Activated T-helper 17 cell treated with anti-CD3 and anti-CD28 coated beads, Interleukin-2, amount 50 U/mL, for 72 hours (primary cell): ENCODE measurements at places on chromosomes 16 and 17.

- peak; percentile 14 for ATAC-seq
Measured at GRCh38 chr16:27313422-27314160, at the start of gene IL4R. IL4R (plus strand) TSS chr16:27313974; CDS start chr16:27340204, 26,230 bp downstream.

DNA sequence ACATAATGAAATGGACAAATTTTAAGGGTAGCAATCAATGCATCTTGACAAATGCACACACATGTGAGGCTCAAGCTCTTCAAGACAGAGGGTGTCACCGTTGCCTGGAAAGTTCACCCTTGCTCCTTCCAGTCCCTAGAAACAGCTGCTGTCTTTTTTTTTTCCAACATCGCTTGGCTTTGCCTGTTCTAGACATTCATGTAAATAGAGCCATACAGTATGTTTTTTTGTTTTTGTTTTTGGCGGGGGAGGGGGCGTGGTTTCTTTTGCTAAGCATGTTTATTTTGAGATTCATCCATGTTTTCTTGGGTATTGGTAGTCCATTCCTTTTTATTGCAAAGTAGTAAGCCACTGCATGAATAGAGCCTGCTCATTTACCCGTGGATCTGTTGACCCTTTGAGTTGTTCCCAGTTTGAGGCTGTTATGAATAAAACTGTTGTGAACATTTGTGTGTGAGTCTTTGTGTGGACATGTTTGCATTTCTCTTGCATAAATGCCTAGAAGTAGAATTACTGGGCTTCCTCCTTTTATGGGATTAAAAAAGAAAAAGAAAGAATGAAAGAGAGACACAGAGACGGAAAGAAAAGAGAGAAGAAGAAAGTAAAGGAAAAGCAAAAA, 78.4 kb downstream of the NT5M start:
- no peak for ATAC-seq

GRCh38 chr16:9139965-9140364, 48.5 kb downstream of the HAPSTR1 start:
- peak; percentile 43 for ATAC-seq

- ATAC-seq, result no peak
Measured at GRCh38 chr16:19384656-19385055, 33.0 kb upstream of the TMC5 start.

GRCh38 chr17:47620503-47621245, 29.0 kb upstream of the KPNB1 start:
- peak; percentile 97 for ATAC-seq

GRCh38 chr17:77204536-77204935, 63.8 kb downstream of the SEC14L1 start:
- no peak for ATAC-seq

- ATAC-seq, result no peak
Measured at GRCh38 chr16:72508191-72508590, 336.2 kb upstream of the PMFBP1 start.

DNA sequence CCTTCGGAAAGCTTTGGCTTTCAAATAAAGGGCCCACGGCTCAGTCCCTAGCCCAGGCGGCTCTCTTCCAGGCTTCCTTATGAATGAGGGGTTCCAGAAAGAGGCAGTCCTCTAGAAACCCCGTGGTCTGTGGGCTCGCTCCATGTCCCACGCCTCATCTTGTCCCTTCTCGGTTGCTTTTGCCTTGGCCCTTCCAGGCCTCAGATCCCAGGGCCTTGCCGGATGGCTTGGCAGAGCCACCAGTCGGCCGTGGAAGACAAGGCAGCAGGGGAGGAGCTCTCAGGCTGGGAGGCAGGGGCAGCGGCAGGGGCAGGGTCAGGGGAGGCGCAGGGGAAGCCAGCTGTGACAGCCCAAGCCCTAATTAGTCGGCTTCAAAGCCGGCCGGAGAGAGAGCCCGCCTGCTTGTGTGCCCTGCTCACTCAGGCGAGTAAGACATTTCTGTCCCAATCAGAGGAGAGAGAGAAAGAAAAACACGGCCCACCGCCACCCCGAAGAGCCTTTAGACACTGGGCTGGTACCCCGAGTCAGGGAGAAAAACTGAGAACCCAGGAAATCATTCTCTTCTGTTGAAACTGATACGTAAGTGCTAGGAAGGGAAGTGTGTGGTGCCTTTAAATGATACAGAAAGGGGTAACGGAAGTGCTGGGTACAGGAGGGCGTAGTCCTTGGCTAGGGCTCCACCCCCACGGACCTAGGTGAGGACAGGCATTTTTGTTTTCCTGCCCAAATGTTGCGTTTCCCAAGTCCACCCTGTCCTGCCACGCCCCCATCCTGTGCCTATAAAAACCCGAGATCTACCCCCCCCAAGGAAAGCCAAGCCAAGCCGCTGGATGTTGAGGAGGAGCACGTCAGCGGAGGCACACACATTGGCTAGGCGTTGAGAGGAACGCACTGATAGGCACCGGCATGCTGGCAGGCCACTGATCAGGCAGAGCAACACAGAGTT, 27.8 kb upstream of the MEIOC start:
- ATAC-seq, result no peak

DNA sequence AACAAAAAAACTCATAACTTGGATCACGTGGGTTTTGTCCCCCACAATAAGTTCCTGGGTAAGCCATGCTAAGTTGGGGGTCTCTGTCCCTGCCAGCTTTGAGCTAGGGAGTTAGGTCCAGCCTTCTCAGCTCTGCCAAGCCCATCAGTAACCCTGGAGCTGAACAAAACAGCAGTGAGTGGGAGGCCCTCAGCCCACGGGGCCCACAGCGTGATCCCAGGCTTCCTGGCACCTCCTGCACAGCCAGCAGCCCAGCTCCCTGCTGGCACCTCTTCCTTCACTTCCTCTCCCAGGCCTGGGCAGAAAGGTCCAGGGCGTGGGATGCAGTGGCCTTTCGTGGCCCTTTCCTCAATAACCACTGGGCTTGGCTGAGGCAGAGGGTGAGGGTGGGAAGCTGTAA, 35.5 kb upstream of the CDC42EP4 start:
- no peak for ATAC-seq

DNA sequence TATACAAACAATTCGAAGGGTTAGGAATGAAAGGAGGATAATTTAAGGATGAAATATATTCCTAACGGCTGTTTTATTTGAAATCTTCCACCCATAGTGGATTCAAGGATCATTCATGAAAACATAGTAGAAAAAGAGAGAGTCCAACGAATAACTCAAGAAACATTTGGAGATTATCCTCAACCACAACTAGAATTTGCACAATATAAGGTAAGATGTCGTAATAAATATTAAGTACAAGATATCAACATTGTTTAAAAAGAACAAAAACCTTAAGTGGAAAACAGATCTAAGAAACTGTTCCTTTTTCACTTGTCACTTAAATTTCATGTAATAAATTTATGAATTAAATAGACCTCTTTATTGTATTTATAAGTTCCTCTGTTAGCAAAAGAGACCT, 9.2 kb upstream of the ATMIN start:
- ATAC-seq, result no peak

DNA sequence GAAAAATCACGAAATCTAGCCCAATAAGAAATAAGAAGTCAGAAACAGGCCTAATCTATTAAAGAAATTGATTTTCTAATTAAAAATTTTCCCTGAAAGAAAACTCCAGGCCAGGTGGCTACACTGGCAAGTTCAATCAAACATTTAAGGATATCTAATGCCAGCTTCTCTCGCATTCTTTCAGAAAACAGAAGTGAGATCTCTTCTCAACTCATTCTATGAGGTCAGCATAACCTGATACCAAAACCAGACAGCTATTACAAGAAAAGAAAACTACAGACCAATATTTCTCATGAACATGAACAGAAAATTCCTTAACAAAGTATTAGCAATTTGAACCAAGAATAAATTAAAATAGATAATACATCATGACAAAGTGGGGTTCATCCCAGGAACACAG, 52.4 kb downstream of the AXIN2 start:
- no peak for ATAC-seq

GRCh38 chr16:24139282-24139681, 116.9 kb upstream of the CACNG3 start:
- ATAC-seq, result peak; percentile 100

GRCh38 chr17:66930933-66931332, 33.6 kb upstream of the CACNG4 start:
- no peak for ATAC-seq

DNA sequence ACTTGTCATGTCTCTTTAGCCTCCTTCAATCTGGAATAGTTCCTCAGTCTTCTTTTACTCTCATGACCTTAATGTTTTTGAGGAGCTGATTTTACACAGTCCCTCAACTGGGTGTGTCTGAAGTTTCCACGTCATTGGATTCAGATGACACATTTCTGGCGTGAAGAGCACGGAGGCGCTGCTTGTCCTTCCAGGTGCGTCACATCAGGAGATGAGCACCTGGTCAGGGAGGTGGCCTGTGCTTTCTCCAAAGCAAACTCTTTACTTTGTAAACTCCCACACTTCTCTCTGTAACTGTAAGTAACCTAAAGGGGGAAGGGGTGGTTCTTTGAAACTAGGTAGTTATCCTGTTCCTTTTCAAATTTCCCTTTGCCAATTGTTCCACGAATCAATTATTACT, 52.5 kb upstream of the MNT start:
- peak; percentile 68 for ATAC-seq

DNA sequence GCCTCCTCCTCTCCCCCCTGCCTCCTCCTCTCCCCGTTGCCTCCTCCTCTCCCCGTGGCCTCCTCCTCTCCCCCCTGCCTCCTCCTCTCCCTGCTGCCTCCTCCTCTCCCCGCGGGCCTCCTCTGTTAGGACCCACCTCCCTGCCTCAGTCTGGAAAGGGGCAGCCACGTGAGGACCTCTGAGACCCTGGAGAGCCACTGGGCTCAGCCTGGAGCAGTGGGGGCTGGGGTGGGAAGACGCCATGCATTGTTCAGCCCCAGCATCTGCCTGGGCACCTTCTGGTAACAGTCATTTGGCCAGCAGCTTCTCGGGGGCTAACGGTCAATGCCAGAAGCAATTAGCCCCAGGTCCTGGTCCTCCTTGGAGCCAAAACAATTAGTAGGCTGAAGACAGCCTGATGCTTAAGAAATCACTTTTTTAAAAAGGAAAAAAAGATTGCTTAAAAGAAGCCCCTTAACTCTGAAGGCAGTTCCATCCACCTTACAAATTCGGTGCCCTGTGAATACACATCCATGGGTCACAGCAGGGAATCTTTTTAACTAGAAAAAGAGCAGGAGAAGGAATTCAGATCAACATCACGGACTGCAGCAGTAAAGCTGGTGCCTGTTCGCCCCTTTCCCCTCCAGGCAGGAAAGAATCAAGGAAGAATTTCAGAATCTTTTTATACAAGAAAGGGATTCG, 29.8 kb downstream of the NXN start:
- no peak for ATAC-seq

DNA sequence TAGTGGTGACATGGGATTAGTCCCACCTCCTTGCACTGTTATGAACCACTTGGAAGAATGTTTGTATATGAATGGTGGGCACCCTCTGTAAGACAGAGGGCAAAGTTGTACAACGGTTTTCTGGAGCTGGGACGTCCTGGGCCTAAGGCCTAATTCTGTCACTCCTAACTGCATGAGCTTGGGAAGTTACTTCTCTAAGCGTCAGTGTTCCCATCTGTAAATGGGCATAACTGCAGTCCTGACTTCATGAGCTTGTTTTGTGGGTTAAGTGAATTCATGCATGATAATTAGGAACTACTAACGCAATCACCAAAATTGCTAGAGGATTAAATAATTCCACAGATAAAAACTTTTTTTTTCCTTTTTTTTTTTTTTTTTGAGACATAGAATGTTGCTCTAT, 1.8 kb downstream of the TBC1D16 start:
- ATAC-seq, result no peak

DNA sequence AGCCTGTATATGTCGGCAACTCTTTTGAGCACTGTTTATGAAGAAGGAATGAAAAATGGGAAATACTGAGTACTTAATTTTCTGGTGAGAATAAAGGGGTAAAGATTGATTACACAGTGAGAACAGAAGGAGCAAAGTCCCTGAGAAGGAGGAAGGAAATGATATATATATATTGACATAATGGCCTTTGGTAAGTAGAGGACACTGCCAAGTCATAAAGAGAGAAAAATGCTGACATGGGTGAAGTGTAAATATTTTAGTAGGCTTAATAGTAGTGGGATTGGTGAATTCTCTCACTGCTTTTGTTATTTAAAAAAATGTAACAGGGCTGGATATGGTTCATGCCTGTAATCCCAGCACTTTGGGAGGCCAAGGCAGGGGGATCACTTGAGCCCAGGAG, 16.2 kb downstream of the VMP1 start:
- no peak for ATAC-seq

- no peak for ATAC-seq
Measured at GRCh38 chr17:60630352-60630751, 30.4 kb downstream of the PPM1D start.

DNA sequence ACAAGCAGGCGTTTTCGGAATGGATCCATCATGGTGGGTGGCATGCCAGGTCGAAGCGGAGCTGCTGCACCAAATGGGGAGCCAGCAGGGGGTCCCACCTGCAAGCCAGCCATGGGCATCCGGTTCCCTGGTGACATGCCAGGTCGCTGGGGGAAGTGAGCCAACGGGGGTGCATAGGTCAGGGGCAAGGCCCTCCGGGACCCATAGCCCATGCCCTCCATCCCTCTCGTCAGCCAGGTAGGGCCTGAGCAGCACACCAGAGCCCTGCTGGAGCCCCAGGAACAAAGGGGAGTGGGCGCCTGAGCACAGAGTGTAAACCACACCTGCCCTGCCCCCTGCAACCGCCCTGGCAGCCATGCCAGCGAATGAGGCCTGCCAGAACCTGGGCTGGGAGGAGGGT, 5.0 kb downstream of the SMARCD2 start:
- ATAC-seq, result no peak

GRCh38 chr17:45021607-45022287, 29.7 kb downstream of the DCAKD start:
- ATAC-seq, result peak; percentile 81

DNA sequence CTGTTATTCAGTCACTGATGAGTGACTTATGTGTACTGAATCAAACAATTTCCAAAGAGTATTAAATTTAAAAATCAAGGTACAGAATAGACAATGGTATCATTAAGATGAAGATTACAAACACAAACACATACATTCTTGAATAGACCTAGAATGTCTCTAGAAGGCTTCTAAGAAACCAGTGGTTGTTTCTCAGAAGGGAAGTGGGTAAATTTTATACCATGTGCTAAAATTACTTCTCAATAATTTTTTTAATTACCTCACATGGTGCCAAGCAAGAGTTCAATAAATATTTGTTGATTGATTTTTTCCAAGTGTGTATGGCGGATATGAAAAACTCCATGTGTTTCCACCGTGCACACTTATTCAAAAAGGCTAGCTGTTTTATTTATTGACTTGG, 6.4 kb downstream of the DYNLRB2 start:
- no peak for ATAC-seq

- ATAC-seq, result no peak
Measured at GRCh38 chr17:33970279-33970678, 284.8 kb upstream of the CCL2 start.

- ATAC-seq, result peak; percentile 76
Measured at GRCh38 chr16:81723098-81723723, 55.9 kb upstream of the PLCG2 start.

DNA sequence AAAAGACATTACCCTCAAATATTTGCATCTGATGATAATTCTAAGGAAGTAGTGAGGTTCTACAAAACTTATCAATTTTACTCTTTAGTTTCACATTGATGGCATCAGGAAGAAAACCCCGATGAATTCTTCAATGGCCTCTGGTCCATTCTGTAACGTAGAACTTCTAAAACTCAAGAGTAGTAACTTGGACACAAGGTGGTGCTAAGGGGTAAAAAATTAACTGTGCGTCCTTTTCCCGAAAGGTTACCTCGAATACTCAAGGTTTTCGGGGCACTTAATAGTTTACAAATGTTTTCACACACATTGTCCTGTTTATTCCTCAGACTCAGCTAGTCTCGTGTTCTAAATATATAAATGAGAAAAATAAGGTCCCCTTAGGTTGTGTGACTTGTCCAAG, 517.3 kb upstream of the ZFHX3 start:
- no peak for ATAC-seq

GRCh38 chr16:66128371-66128770, 238.1 kb upstream of the CDH5 start:
- no peak for ATAC-seq

GRCh38 chr16:56120447-56121155, 70.7 kb upstream of the GNAO1 start:
- no peak for ATAC-seq
